ENCODE measurements at places on chromosomes 4 and X. TPM values are rescaled to one million over a fixed set of nuclear protein-coding genes. Genes with fewer than 3 reads are reported as not detected.

GRCh38 chr4:113699772-113700171 lies 61.8 kb downstream of the CAMK2D start:
- DNase-seq: peak; percentile 61

Gene TMEM144
- 7.9 TPM for total RNA-seq

DNA sequence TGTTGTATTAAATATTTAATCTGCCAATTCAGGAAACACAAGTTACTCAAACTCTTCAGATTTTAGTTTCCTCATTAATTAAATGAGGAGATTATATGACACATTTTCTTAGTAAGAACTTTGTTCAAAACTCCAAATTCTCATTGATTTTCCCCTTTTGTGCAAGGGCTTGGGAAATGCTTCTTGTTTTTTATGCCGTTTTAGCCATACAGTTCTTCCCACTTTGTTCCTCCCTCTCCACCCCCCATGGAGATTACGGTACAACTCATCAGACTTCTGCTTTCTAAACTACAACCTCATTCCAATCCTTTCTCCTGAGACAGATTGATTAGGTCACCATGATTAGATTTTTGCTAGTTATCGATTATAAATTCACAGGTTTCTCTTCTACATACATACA lies 10.9 kb upstream of the BBS7 start:
- DNase-seq: no peak

GRCh38 chr4:40461879-40462278 lies 126.7 kb downstream of the CHRNA9 start:
- no peak for DNase-seq

Gene SERPINA7
- not detected for total RNA-seq

DNA sequence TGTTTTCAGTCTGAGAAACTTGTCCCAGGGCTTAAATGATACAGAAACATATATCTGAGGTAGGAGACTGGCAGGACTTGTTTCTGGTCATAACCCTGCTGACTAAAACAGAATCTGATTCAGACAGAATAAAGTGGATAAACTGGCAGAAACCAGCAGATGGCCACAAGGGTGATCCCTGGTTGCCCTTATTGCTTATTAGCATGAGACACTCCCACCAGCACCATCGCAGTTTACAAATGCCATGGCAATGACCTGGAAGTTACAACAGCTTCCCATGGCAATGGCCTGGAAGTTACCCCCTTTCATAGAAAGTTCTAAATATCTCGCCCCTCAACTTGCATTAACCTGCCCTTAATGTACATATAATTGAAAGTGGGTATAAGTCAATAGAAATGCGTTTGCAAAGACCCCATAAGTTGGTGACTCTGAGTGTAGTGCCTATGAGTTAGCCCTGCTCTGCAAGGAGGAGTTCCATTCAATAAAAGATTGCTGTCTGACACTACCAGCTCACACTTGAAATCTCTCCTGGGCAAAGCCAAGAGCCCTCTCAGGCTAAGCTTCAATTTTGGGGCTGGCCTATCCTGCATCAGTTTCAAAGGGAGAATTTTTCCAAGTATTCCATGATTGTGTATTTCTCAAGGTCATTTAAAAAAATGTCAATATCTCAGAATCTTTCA lies 52.9 kb upstream of the PAGE5 start:
- peak; percentile 35 for DNase-seq

DNA sequence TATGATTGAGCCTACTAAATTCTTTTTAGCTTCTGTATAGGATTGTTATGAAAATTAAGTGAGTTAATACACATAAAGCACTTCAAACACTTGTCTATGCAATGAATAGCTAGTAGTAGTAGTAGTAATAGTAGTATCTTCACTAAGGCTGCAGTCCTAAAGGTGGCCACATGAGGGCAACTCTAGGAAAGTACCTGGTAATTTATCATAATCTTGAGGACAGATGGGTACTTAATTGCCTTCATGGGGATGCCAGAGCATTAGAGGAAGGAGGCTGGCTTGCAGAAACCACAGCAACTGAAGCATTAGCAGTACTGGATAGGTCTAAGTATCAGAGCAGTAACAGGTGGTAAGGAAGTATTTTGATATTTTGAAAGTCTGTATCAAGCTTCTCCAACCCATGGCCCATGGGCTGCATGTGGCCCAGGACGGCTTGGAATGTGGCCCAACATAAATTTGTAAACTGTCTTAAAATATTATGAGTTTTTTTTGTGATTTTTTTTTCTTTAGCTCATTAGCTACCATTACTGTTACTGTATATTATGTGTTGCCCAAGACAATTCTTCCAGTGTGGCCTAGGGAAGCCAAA lies 17.3 kb downstream of the NIPAL1 start:
- DNase-seq: peak; percentile 28

Gene SYTL4
- total RNA-seq: 3.2 TPM

GRCh38 chrX:12360986-12361598 lies 222.8 kb downstream of the FRMPD4 start:
- peak; percentile 77 for DNase-seq
